Suprapubic skin (tissue), 4 donors: ENCODE measurements at places on chromosomes 6 and 20. TPM values are rescaled to one million over a fixed set of nuclear protein-coding genes. Genes with fewer than 3 reads are reported as not detected.

C6orf52 gene
- total RNA-seq: not detected

- no peak for DNase-seq
Measured at GRCh38 chr20:49323622-49324238, 45.9 kb upstream of the ZNFX1 start.

GRCh38 chr6:106134906-106135634 is 48.9 kb downstream of the PRDM1 start:
- DNase-seq: no peak

DNA sequence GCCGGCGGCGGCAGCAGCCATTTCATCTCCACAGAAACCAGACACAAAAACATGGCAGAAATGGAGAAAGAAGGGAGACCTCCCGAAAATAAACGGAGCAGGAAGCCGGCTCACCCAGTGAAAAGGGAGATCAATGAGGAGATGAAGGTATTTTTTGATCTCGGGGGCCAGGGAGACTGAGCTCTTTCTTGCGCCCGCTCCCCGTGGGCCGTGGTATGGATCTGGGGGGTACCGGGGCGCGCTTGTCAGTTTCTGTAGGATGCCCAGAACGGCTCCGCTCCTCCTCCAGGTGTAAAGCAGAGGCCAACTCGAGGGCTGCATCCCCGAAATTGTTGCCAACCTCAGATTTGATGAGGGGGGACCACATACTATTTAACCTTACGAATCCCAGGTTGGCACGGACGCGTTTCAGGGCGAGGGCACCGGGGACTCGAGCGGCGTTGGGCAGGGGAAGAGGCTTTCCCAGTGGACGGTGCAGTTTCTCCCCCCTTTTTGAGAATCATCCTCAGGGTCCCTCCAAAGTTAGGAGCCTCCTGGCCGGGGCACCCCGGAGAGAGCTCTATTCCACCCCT is 735 bp downstream of the SOBP start:
- DNase-seq: no peak

- no peak for DNase-seq
Measured at GRCh38 chr20:48098866-48099265, 313.6 kb upstream of the SULF2 start.

CLPSL1 gene
- total RNA-seq: not detected

- peak; percentile 82 for DNase-seq
Measured at GRCh38 chr6:118650582-118651281, 659 bp downstream of the CEP85L start.

- DNase-seq: peak; percentile 74
Measured at GRCh38 chr6:166474721-166475565, 92.2 kb upstream of the MPC1 start.

DNA sequence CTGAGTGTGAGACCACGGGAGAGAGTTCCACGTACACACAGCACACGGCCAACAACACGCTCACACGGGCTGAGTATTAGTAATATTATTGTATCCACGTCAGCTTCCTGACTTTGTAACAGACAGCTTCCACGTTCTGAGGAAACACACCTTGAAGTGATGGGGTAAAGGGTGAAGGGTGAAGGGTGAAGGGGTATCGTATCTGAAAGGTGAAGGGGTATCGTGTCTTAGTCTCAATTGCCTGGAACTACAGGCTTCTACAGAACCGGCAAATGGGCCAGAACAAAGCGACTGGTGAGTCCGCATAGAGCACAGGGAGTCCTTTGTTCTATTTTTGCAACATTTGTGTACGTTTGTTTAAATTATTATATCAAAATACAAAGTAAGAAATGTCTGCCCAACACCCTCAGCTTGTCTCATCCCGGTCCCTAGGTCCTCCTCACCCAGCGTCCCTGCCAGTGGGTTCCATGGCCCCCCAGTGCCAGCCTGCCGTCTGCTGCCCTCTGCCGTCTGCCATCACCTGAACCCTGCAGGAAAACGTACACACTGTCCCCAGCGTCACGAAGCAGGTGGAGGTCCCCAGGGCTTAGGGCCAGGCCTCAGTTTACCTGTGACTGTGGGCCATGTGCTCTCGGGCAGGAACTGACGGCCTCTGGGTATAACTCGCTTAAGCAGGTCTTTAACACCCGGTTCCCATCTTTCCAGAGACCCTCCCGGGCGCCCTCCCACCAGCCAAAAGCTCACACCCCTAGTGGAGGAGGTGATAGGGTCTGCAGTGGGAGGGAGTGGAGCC is 4.4 kb upstream of the HELZ2 start:
- no peak for DNase-seq

DNA sequence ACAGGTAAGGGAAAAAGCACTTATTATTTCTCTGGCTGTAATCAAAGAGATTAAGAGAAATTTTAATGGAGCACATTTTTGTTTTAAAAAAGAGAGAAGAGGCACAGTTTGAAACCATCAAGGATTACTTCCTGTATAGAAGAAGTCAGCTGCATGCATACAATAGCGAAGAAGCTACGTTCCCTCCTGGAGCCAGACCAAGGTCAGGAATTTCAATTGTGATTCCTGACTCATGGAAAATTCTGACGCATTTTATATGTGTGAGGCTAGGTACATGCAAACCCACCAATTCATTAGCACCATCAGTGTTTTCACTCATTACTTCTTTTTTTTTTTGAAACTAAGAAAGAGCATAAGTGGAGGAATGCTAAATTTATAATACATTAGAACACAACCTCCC is 232.7 kb upstream of the SGK1 start:
- DNase-seq: no peak

- no peak for DNase-seq
Measured at GRCh38 chr20:56453352-56453751, 15.1 kb upstream of the RTF2 start.

GRCh38 chr6:138088326-138088762 is 18.9 kb downstream of the PERP start:
- no peak for DNase-seq

DNA sequence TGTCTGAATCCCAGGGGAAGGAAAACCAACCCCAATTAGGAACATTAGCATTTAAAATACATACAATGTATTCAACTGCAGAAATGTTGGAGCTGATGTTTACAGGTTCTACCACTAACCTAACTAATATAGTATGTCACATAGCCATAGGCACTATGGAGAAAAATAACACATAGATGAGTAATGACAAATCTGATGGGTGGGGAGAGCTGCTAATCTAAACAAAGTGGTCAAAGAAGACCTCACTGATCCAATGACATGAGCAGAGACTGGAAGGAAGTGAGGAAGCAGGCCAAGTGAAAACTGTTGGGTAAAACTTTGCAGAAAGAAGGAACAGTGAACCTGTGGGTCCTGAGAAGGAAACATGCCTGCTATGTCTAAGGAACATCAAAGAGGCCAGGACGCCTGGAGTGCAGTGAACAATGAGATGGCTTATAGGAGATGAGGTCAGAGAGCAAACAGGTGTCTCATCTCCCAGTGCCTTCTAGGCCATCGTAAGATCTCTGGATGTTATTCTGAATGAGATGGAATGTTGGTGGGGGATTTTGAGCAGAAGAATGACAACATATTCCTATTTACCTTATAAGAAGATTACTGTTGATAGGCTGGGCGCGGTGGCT is 135.7 kb downstream of the ALDH8A1 start:
- DNase-seq: no peak

DNA sequence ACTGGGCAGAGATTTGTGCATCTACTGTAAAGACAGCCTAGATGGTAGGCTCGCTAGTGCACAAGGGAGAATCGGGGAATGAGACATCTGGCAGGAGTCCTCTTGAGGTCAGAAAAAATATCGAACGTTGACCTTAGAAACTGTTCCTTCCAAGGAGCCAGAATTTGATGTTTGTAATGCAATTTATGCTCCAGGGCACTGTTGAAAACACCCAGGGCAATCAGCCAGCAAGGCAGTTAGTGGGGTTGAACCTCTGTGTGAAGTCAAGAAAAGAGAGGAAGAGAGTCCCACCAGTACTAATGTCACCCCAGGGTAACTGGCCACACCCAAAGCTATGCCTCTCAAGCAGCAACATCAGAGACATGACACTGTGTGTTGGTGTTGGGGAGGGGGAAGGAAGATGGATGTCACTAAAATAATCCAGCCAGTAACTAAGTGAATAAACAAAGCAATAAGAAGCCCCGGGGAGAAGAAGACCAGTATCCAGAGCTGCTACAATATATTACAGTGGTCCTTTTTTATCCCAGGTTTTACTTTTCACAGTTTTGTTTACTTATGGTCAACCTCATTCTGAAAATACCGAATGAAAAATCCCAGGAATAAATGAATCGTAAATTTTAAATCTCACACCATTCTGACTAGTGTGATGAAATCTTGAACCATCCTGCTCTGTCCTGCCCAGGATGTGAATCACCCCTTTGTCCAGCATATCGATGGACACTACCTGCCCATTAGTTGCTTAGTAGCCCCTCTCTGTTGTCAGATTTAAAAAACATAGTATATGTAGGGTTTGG is 32.9 kb upstream of the PDE10A start:
- no peak for DNase-seq

TRAM2 gene
- total RNA-seq: 14.1 TPM
